ENCODE measurements at places on chromosomes 2 and 18.
A peak's percentile ranks its signal among the peaks of the same experiment; 100 is the strongest.

GRCh38 chr18:79887181-79888000 is 64.1 kb downstream of the SLC66A2 start:
- no peak for DNase-seq

DNA sequence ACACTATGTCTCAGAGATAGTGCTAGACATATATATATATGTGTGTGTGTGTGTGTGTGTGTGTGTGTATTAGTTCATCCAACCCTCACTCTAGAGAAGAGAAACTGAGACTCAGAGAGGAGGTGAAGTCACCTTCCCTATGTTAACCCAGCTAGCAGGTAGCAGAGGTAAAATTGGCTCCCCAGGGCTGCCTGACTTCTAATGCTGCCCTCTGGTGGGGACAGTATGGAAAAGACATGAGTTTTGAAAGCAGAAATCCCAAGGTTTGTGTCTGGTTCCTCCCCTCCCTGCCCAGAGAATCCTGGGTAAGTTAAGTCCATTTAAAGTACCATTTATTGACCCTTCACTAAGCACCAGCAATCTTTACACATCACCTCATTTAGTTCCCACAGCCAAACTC is 137.7 kb downstream of the THNSL2 start:
- peak; percentile 10 for DNase-seq

- no peak for DNase-seq
Measured at GRCh38 chr2:151361674-151362370, 4.4 kb downstream of the TNFAIP6 start.

DNA sequence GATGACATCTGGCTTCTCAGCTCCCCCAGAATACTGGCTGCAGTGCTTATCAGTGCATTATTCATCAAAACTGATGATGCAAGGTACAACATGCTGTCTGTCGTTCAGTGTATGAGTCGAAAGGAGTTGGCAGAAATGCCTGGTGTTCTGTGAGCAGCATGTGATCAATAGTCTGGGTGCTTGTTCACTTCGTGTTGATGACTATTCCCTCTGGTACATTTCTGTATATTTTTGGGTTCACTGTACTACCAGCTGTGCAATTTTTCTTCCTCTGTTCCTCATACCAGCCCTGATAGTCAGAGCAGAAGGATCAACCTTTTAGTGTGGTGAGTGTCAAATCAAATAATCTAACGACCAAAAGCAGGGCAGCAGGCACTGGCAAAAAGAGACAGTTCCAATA is 59.0 kb upstream of the KLHL14 start:
- DNase-seq = no peak

- DNase-seq = no peak
Measured at GRCh38 chr2:149213764-149214493, 116.5 kb upstream of the LYPD6 start.

GRCh38 chr18:48848641-48849143 is 102.1 kb downstream of the SMAD7 start:
- DNase-seq = no peak

- DNase-seq = no peak
Measured at GRCh38 chr2:2166881-2167280, 164.2 kb downstream of the MYT1L start.

DNA sequence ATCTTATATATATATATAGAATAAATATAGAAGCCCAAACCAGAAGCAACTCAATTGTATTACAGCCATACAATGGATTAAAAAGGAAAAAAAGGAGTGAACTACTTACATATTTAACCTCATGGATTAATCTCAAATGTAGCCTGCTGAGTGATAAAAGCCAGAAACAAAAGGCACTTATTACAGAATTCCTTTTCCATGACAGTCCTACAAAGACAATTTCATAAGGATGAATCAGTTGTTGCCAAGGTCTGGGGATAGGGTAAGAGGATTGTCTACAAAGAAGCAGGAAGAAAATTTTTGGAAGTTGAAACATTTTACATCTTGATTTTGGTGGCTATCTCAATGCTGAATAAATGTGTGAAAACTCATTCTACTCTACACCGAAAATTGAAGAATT is 103.9 kb upstream of the DCC start:
- no peak for DNase-seq

DNA sequence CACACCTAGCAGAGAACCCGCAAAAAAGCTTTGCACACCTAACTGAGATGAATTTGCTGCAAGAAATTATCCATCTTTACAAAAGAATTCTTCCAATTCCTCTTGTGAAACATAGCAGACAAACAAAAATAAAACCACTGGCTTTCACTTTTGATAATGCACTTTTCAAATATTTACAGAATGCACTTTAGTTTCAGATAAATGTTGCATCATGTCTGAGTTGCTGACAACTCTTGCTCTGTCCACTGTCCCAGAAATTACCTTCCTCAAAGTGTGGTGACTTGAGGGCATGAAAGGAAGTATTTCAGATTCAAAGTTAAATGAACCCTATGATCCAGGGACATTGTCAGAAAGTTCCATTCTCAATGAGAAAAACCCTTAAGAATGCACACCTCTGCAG is 256.2 kb upstream of the PARD3B start:
- no peak for DNase-seq

GRCh38 chr18:75654851-75655751 is 227.6 kb upstream of the SMIM21 start:
- DNase-seq = no peak

DNA sequence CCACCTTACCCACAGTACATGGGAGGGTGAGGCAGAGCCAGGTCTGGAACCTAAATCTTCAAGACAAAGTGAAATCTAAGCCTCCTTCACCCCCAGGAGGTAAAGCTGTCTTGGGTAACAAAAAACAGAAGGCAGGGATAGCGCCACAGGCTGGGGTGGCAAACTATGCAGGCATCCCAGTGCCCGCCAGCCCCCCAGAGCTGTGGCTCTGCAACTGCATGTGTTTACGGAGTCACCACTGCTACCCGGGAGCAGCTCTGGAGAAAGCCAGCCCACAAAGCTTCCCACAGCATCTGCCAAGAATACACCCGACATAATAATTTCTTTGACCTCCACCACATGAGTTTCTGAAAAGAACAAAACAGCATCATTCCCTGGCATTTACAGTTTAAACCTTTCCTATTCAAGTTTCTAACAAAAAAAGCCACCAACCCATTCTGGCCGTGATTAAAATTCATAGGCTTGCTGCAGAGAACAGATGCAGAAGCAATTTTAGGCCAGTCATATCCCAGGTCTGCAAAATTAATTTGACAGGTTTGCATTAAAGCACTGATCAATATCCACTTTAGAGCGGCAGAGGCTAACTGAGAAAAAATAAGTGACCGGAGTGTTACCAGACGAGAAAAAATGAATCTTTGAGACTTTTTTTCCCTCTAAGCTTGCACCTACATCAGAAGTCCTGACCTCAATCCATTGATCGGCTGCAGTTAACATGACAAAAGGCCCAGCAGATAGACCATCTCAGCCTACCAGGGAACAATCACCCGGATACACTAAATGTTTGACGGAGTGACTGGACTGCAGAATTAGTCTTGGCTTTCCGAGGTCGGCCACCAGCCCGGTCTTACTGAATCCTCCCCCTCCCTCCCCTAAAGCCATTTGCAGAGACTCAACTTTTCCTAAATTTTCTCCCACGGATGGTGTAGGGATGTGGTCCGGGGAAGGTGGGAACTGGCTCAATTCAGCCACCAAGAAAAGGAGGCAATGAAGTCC is 309.6 kb upstream of the SKOR2 start:
- no peak for DNase-seq

- no peak for DNase-seq
Measured at GRCh38 chr2:175677880-175678279, 324.2 kb downstream of the LNPK start.

DNA sequence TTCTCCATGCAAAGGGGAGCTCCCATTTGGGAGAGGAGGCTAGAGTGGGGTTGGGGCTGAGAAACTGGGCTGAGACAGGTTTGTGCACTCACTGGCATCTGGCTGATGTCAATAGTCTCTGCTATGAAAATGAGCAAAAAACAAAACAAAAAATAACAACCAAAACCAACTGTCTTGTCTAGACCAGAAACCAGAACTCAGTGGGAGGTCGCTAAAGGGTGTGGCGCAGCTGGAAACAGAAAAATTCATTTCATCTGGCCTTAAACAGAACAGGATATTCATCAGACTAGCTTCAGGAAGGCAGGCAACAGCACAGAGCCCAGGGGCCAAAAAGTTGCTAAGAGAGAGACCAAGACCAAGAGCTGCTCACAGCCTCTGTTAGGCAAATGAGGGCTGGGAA is 126.1 kb downstream of the THNSL2 start:
- DNase-seq = no peak

DNA sequence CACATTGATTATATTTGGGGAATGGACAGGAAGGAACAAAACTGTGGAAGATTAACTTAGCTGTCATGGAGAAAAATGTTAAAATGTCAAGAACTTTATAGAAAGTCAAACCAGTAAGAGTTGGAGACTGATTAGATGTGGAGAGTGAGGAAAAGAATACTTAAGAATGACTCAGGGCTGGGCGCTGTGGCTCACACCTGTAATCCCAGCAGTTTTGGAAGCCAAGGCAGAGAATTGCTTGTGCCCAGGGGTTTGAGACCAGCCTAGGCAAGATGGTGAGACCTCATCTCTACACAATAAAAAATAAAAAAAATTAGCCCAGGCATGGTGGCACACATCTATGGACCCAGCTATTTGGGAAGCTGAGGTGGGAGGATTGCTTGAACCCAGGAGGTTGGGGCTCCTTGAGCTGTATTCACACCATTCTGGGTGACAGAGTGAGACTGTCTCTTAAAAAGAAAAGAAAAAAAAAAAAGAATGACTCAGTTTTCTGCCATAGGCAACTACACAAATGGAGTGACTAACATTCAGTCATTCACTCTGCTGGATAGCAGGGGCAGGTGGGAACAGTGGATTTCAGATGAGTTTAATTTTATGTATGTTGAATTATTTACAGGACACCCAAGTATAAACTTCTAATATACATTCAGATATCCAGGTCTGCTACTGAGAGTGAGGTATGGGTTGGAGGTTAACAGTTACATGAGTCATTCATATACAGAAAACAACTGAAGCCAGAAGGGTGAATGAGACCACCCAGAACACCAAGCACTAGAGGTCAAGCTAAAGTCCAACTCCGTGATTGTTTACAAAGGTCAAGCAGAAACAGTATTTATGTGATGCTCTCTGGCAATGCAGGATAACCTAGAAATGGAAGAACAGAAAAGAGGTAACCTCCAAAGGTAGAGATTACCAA is 33.9 kb downstream of the ORC2 start:
- DNase-seq = no peak

DNA sequence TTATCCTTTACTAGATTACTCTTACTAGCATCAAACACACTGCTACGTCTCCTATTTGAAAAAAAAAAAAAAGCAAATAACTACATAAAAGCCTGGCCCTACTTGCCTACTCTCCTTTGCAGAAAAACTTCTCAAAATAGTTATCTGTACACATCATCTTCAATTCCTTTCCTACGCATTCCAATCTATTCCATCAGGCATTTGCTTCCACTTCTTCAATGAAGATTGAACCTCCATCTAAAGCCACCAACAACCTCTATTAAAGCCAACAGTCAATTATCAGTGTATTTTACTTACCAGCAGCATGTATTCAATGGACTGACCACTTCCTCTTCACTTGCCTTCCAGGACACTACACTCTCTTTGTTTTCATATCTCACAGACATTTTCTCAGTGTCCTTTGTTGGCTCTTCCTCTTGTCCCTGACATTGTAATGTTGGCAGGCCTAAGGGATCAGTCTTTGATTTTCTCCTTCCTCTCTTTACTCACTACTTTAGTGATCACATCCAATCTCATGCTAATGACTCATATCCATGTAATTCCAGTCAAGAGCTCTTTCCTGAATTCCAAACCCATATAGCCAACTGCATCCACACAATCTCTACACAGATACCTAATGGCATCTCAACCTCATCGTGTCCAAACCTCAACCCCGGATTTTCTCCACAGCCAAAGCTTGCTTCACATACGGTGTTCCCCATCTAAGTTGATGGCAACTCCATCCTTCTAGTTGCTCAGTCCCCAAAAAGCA is 131.3 kb downstream of the CCDC148 start:
- DNase-seq = no peak

- no peak for DNase-seq
Measured at GRCh38 chr18:10352671-10353070, 101.8 kb upstream of the APCDD1 start.

DNA sequence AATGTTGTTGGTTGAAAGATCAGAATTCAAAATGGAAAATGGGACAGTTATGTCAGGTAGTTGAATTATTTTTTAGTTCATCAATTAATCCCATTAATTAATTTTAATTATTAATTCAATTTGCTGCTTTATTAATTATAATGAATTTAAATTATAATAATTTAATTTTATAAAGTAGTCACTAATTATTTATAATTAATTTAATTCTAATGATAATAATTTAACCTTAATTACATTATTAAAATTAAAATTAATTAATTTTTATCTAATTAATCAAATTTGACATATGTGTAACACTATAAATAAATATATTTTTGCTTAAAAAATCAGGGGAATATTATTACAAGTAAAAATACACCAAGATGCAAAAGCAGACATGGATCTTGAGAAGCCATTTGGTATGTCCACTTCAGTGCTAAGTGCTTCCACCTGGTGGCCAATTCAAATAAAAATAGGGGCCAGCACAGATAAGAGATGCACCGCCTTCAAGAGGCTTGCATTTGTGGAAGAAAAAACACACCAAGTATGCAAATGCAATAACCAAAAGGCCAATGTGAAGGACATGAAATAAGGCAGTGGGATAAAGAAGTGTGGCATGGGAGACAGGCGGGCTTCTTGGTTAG is 73.2 kb downstream of the MBP start:
- no peak for DNase-seq

- no peak for DNase-seq
Measured at GRCh38 chr2:45269149-45269793, 260.0 kb upstream of the SIX2 start.

- no peak for DNase-seq
Measured at GRCh38 chr2:216474925-216475670, 23.5 kb upstream of the RPL37A start.

- DNase-seq = no peak
Measured at GRCh38 chr2:111534910-111535352, 349.1 kb downstream of the ANAPC1 start.

- no peak for DNase-seq
Measured at GRCh38 chr2:8141780-8142179, 540.1 kb upstream of the ID2 start.

- DNase-seq = no peak
Measured at GRCh38 chr2:172513935-172514586, 41.8 kb upstream of the PDK1 start.

- no peak for DNase-seq
Measured at GRCh38 chr18:74450626-74451025, 6.5 kb downstream of the DIPK1C start.

GRCh38 chr2:152606941-152607340 is 110.3 kb downstream of the PRPF40A start:
- no peak for DNase-seq

DNA sequence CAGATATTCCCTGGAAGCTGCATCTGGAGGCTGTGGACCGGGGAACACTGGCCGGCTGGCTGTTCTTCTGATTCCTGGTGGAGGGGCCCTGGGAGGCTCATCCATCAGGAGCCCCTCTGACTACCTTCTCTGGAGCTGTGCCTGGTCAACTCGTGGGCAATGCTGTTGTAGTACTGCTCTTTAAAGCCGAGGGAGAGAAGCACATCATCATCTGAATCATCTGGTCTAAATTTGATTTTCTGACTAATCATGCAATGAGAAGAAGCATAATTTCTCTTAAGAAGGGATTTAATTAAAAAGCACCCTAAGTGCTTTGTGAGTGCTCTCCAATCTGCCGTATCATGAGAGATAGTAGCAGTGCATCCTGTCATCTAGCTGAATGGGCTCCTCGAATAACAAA is 229.5 kb downstream of the FHOD3 start:
- DNase-seq = no peak
